Pancreas (tissue), 10 donors: ENCODE measurements at places on chromosomes 6 and 20. TPM values are rescaled to one million over a fixed set of nuclear protein-coding genes. Genes with fewer than 3 reads are reported as not detected.

DNA sequence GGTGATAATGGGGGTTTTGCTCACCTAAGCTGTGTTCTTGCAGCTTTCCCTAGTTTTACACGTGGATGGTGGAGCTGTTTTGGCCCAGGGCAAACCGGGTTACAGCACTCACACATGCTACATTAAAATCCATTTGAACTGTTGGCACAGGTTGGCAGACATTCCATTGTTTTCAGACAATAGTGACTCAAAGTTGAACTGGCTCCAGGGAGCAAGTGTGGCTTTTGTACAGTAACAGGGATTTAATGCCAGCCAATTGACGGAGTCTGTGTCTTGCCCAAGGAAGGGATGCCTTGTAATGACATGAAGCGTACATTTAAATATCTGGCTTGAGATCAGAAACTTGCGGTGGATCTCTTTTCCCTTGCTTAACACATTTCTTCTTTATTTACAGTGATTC, 183.1 kb downstream of the DTNBP1 start:
- DNase-seq, result no peak

GRCh38 chr6:111666847-111667246, 61.2 kb upstream of the TRAF3IP2 start:
- DNase-seq, result no peak

GRCh38 chr6:154127657-154128056, 88.6 kb downstream of the OPRM1 start:
- no peak for DNase-seq

DNA sequence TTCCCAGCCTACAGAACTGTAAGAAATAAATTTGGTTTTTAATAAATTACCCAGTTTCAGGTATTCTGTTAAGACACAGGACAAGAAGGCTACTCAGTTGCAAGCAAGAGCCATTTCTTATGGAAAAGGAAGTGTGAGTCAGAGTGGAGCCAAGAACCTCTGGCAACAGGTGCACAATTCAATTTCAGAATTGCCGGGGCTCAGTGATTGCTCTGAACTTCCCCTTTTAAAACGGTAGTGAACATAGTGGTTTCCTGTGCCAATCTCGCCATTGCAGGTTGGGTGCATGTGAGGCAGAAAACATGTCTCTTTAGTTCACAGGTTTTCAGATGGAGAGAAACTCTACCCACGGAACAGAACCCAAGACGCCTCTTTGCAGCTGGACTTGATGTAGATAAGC, 16.4 kb downstream of the PIGT start:
- DNase-seq, result no peak

- no peak for DNase-seq
These were observed 1321.1 kb upstream of the GJE1 start for GRCh38 chr6:140811642-140812041.

The PDE10A gene
- 2.6 TPM for polyA plus RNA-seq

DNA sequence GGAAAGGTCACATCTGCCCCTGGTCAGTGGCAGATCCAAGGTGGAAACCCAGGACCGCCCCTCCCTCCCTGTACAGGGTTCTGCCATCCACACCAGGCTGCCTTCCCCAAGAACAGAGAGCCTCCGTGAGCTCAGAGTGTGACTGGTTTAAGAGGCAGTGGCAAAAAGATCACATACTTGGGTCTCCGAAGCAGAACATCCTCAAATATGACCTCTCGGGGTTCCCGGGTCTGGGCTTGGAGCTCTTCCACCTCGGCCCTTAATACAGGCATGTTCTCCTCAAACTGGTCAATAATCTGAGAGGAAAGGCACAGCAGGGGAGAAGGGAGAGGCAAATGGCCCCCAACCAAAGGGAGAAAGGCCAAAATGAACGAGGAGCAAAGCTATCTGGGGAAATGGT, 14.8 kb downstream of the C20orf96 start:
- DNase-seq, result no peak

DNA sequence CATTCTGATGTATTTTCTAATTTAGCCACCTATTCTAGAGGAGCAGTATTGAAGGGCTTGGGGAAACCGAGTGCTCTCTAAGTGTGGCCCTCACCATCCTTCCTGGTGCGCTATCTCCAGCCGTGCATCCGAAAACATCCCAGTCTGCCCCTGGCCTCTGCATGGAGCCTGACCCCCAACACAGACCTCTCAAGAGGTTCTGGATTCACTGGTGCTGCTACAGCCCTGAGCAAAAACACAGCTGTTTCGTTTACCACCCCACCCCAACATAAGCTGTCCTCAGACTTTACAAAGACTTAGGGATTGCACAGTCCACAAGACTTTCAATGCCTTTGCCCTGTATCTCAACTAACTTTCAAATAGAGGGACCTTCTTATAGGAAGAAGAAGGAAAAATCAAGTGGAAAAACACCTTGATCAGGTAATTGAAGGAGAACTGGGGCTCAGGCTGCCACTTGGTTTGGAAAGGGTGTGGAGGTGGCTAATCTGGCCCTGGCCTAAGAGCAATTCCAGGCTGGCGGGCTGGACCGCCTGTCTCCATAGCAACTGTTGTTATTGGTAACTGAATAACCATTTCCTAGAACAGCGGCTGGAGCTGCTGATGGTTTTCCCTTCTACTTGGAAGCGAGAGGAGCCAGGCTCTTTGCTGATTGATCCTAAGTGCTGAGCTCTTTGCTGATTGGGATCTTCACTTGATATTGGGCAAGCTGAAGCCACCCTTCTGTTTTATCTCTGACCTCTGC, 90.2 kb upstream of the TOX2 start:
- no peak for DNase-seq

The CRISP3 gene
- 0.49 TPM for polyA plus RNA-seq

The MAPK13 gene
- polyA plus RNA-seq, result 20.2 TPM
